ENCODE measurements at places on chromosomes 3 and 15. TPM values are rescaled to one million over a fixed set of nuclear protein-coding genes. Genes with fewer than 3 reads are reported as not detected.

GRCh38 chr3:168051070-168051469 is 44.7 kb downstream of the GOLIM4 start:
- no peak for DNase-seq

GRCh38 chr3:6717026-6717943 is 143.6 kb upstream of the GRM7 start:
- DNase-seq, result no peak

SATB1 gene
- 46.1 TPM for total RNA-seq

SHC4 gene
- total RNA-seq, result 2.4 TPM

DNA sequence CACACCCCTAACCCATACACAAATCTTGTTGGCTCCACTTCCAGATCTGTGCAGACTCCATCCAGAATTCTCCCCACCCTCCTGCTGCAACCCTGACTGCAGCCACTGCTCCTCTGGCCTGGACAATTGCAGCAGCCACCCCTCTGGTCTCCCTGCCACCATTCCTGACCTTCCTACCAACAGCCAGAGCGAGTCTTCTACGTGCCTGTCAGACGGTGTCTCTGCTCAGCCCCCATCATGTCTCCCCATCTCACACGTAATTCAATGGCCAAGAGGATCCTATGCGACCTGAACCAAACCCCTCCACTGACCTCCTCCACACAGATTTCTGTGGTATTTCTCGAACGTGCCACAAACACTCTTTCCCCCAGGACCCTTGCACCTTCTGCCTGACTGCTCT is 103.3 kb downstream of the TPRA1 start:
- DNase-seq, result no peak

GRCh38 chr15:88017753-88018152 is 238.8 kb downstream of the NTRK3 start:
- no peak for DNase-seq

- DNase-seq, result peak; percentile 86
Observed at GRCh38 chr15:63436872-63437375, 55.3 kb upstream of the CA12 start.

- DNase-seq, result peak; percentile 28
Observed at GRCh38 chr3:7682822-7683229, 818.8 kb upstream of the LMCD1 start.

FETUB gene
- not detected for total RNA-seq

ROBO1 gene
- 6.0 TPM for total RNA-seq

GRCh38 chr15:49088996-49089395 is 42.8 kb upstream of the SECISBP2L start:
- no peak for DNase-seq

DNA sequence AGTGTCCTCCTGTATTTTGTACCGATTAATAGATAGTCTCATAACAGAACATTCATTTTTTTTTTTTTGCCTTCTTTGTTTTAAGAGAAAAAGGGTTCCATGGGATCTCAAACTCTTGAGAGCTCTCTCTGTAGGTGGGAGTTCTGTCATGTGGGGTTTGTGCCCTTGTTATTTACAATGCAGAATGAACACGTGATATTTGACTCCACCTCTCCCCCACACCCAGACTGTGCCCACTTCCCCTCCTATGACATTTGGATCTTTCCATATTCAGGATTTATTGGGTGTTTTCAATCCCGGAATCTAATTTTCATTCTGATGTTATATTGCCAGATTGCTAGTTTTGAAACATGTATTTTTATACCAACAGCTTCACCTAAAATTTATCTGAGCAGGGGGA is 49.5 kb downstream of the ARPP21 start:
- no peak for DNase-seq

DNA sequence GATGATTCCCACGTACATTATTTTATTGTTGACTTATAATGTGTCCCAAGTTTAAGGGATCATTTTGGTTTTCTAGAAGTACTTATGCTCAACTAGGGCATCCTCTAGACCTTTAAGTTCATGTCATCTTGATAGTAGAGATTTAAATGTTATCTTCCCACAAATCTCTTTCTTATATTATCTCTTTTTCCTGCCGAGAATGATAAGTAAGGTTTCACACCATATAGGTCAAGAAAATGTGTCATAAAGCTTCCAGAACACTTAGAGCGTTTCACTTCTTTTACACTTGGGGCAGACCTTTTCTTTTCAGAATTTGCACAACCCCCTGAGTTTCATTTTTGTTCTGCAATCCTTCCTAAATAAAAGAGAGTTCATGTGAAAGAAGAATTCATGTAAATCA is 142.0 kb upstream of the CBLB start:
- no peak for DNase-seq

SCN11A gene
- total RNA-seq, result not detected

TBCCD1 gene
- 7.1 TPM for total RNA-seq

- DNase-seq, result peak; percentile 33
Observed at GRCh38 chr3:47661121-47661752, 82.6 kb upstream of the CSPG5 start.

GRCh38 chr3:87298111-87298718 is 21.8 kb upstream of the POU1F1 start:
- no peak for DNase-seq

PPIB gene
- 106 TPM for total RNA-seq

GLT8D1 gene
- 27.4 TPM for total RNA-seq

CCDC9B gene
- 169 TPM for total RNA-seq

DNA sequence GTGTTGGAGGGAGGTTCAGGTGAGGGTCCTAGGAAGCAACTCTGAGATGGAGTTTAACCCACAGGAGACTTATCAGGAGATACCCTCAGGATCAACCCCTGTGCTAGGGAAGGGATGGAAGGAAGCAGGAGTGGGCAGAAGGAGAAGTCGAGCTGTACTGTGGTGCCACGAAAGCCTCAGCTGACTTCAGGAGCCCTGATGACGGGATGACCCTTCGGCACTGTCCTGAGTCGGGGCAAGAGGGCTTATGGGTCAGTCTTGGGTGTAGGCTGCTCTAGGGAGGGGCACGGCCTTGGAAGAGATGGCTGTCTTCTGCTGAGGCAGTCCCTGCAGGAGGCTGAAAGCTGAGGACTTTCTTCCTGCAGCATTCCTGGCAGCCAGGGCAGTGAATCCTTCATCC is 7.7 kb downstream of the CLEC3B start:
- no peak for DNase-seq

DNA sequence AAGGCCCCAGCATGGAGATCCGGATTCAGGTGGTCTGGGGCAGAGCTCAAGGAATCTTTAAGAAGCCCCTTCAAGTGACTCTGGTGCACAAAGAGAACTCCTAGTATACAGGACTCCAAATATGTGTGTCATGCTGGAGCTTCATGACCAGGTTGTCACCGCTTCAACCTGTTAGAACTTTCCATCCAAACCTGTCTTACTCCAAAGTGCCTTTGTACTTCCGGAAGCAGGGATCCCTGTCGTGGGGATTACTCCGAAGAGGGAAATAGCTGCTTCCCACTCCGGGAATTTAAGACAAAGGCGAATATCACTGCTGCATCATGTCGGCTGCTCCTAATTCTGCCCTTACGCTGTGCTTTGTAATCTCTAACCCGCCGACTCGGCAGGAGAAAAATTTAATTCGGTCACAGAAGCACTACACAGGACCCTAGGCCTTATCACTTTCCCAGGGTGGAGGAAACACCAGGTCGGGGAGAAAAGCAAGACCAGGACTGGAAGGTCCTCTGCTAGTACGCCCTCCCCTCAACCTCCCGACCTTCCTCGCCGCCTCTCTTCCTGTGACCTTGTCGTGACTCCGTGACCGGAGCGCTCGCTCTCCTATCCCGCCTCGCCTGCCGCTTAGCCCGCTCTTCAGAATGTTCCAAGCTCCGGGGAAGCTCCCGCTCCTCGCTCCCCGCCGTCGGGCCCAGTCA is 730 bp downstream of the HIGD1A start:
- DNase-seq, result peak; percentile 65

DNA sequence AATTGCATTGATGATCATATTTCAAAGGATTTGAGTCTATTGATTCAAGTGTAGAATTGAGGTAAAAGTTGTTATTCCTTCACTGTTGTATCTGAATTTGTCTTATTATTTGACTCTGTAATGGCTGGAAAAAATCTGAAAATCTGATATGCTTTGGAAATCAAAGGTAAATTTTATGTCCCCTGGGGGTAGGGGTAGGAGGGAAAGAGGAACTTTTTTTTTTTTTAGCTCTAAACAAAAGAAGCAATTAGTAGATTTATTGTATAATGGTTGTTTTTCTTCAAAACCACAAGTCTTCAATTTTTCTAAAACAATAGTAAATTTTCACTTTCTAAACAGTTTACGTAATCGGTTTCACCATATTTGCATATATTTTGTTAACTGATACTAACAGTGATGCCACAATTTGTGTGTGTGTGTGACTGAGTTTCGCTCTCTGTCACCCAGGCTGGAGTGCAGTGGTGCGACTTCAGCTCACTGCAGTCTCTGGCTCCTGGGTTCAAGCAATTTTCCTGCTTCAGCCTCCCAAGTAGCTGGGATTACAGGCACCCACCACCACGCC is 91.7 kb upstream of the GOLGA6L4 start:
- DNase-seq, result no peak

GRCh38 chr3:48125013-48125705 is 63.1 kb downstream of the CDC25A start:
- no peak for DNase-seq

DNA sequence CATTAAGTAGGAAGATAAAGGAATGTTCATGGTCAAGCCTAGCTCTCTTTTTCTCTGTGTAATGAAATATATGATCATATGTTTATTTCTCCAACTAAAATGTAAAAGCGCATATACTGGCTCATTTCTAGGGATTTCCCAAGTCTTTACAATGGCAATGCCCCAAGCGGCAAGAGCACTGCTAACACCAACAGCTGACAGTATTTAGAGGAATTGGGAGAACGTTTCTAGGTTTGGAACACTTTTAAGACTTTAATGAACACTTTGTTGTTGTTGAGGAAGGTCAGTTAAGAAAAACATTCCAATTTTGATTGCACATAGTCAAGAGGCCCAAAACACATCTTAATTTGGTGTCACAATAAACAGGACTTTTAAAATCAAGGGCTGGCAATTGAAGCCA is 132.7 kb downstream of the ATP8B4 start:
- DNase-seq, result no peak

LRRC31 gene
- not detected for total RNA-seq

DNA sequence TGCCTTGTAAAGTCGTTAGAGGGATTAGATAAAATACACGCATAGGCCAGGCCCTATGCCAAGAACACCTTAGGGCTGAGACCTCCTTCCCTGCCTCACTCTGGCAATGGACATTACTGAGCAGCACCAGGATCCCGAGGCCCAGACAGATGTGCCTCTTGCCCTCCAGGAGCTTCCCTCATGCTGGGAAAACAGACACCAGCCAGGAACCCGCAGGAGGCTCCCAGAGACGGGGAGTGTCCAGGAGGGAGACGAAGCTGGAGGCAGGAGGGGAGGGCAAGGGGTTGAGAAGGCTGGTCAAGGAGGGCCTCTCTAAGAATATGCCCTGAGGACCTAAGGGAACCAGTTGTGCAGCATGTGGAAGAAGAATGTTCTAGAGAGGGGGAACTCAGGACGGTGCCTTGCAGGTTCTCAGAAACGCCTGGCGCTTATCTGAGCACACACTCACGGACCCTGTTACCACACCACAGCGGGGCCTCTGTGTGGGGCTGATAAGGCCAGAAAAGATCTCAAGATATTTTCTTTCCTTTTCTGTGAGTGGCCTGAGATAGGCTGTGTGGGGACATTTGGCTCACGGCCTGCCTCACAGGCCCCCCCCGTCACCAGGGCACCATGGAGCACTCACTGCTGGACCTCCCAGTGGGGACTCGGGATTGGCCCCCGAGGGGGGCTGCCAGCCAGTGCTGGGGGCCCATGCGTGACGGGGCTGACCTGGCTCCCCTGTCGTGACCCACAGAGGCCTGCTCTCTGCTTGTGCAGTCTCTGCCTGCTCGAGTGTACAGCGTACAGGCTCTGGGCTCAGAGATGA is 22.0 kb upstream of the CYP11A1 start:
- DNase-seq, result no peak

ALPK3 gene
- total RNA-seq, result 118 TPM

KNG1 gene
- total RNA-seq, result 0.37 TPM

DNA sequence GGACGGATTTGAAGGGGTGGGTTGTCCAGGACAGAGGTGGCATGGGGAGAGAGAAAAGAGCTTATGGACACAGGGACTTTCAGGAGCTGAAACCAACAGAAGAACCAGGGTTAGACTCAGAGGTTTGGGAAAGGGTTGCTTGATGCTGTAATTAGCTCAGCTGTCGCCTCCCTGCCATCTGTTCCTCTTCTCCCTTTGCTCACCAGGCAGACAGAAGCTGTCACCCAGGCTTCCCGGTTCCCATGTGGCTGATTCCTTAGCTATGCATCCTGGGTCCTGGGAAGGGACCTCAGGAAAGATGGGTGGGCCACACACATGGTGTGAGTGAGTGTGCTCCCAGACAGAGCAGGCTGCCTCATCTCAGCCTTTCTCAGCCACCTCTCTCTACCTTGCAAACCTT is 14.1 kb downstream of the PTPN23 start:
- no peak for DNase-seq

CHST14 gene
- total RNA-seq, result 6.0 TPM

- DNase-seq, result no peak
Observed at GRCh38 chr3:10457560-10457959, 47.8 kb downstream of the ATP2B2 start.

DNA sequence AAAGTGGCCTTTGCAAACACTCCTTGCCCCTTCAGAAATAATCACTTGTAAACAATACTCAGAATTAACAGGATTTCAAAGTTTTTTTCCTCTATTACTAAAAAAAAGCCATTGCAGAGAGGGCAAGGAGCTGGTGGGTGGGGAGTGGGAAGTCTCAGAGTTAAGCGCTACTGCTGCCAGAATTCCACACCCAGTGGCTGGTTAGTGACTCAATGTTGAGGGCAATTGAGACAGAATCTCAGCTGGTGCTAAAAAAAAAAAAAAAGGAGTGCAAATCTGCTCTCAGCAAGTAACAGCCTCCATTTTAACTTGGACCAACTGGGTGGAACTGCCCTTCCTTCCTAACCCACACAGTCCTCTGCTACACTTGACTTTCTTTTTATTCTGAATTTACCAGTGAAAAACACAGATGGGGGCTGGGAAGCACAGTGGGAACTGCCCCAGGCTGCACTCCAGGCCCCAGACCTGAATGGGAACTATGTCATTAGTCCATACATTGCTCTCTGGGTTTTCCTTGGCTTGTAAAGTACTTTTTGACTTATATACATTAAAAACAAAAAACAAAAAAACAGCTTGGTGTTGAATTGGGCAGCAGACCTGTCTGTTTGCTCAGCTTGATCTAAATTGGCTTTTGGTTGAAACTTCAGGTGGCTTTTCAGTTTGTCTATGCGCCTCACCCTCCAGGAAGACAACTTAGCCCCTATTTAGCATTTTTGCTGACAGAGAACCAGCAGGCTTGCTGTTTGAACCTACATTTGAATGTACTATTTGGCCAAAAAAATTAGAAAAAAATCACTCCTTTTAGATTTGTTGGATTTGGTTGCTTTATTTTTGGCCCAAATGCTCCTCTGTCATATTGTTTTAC is 357.8 kb upstream of the TBL1XR1 start:
- DNase-seq, result no peak

- no peak for DNase-seq
Observed at GRCh38 chr3:10581251-10581650, 75.9 kb upstream of the ATP2B2 start.

DNA sequence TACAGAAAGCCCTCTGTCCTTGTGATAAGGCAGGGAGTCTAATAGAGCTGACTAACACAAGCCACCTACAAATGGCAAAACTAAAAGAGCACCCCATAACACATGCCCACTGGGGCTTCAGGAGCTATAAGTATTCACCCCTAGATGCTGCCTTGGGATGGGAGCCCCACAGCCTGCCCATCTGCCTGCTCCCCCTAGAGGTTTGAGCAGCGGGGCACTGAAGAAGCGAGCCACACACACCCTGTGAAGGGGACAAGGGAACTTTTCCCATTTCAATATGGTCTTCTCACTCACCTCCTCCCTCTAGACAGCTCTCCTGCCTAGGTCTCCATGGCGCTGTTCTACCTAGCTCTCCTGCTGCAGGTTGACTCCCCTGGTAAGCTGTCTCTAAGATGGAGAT is 261.0 kb downstream of the SHQ1 start:
- no peak for DNase-seq
